Activated T-helper 1 cell treated with anti-CD3 and anti-CD28 coated beads, Interleukin-2, amount 50 U/mL, for 16 hours (primary cell): ENCODE measurements at places on chromosomes 3 and 15.
A peak's percentile ranks its signal among the peaks of the same experiment; 100 is the strongest.

DNA sequence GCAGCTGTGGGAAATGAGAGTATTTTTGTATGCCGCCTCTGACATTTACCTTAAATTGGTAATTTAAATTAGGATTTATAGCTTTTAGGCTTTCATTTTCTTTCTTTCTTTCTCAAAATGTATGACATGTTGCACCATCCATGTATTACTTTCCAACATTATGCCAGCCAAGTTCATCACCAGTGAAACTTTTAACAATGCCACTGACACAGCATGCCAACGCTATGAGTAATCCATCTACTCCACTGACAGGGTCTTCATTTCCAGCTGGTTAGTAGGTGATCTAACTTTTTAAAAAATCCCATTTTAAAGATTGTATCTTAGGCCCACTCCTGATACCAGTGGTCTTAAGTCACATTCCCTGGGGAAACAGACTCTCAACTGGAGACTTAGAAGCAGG is 21.8 kb upstream of the CLDN16 start:
- no peak for DNase-seq

GRCh38 chr15:92149029-92149428 is 244.7 kb upstream of the ST8SIA2 start:
- no peak for DNase-seq

- no peak for DNase-seq
These were observed 348.8 kb upstream of the ZNF717 start for GRCh38 chr3:76134166-76134565.

GRCh38 chr15:77578641-77579372 is 53.9 kb downstream of the LINGO1 start:
- no peak for DNase-seq

DNA sequence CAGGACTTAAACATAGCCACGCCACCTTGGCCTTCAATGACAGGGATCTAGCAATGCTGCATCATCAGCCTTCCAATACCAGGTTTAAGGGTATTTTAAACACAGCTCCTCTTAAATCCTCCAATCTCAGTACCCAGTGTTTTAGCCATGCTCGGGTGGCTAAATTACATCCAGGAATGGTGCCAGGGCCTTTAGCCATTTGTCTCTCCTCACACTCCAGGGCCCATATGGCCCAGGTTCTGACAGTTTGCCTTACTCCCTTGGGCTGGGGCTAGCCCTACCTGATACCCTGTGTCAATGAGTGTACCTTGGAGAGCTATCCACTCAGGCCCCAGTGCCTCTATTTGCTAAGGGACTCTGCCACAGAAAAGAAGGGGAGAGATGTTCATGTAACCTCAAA is 29.4 kb downstream of the ZNF589 start:
- DNase-seq = no peak

- DNase-seq = no peak
These were observed 66.0 kb upstream of the LRRFIP2 start for GRCh38 chr3:37240170-37240945.

GRCh38 chr3:27796365-27796875 is 74.3 kb upstream of the EOMES start:
- no peak for DNase-seq

- no peak for DNase-seq
These were observed 134.4 kb downstream of the MDFIC2 start for GRCh38 chr3:70177881-70178645.

GRCh38 chr15:38374029-38374428 is 79.9 kb upstream of the FAM98B start:
- no peak for DNase-seq

DNA sequence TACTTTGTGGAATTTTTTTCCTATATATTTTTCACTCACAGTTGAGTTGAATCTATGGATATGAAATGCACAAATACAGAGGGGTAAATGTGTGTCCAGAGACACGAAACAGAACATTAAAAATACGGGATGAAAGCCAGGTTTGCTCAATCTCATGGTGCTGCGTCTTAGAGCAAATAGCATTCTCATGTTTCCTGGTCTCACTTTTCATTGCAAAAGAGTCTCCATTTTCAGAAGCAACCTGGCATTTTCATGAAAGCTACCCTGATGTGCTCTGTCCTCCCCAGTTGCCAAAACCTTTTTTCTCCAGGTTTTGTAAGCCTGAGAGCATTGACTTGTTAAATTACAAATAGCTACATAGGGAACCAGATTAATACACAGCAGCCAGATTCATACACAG is 49.5 kb upstream of the MBNL1 start:
- DNase-seq = no peak

DNA sequence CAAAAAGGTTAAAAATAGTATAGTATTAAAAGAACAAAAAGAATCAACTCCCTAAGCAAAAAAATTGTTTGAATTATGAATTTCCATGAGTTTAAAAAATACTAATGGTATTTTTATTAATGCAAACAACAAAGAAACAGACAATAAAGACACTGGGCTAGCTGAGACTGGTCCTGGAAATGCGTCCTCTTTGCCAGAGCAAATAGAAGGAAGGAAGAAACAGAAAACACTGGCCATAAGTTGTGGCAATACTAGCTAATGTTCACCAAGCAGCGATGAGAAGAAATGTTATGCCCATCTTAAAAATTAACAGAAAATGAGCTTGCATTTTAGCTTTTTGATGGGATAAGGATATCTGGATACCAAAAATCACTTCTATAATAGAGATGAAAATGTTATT is 88.6 kb downstream of the TBL1XR1 start:
- no peak for DNase-seq

GRCh38 chr3:30042274-30042859 is 564.0 kb upstream of the TGFBR2 start:
- DNase-seq = peak; percentile 24

GRCh38 chr3:138588445-138588844 is 5.6 kb downstream of the CEP70 start:
- DNase-seq = no peak

DNA sequence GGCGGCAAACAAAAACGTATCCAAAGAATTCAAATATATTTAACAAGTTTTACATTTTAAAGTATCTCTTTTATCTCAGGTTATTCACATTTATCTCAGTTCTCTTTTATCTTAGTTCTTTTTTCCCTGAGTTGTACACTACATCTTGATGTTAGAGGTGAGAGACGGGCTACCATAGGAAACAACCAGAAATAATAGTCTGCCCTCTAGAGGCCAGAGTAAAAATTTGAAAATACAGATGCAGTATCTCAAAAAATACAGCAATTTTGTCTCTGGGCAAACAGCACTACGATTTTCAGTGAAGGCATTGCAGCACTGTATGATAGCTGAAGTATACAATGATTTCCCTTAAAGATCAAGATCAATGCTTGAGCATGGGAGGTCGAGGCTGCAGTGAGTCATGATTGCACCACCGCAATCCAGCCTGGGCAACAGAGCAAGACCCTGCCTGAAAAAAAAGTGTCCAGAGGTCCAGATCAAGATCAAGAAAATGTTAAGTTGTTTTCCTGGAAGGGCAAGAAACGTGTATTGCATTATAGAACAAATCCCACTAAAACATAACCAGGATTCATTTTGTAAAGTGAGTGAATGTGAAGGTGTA is 82.6 kb upstream of the ATP11B start:
- no peak for DNase-seq
